ENCODE measurements at places on chromosomes 12 and 14. TPM values are rescaled to one million over a fixed set of nuclear protein-coding genes. Genes with fewer than 3 reads are reported as not detected.

RXYLT1 gene
- 14.9 TPM for total RNA-seq

KCNK10 gene
- total RNA-seq: not detected

TPH2 gene
- not detected for total RNA-seq

TMEM30B gene
- under 0.01 TPM for total RNA-seq

PMCH gene
- total RNA-seq: 0.61 TPM

RPS6KA5 gene
- 3.6 TPM for total RNA-seq

KLRC1 gene
- total RNA-seq: not detected

PLEKHG7 gene
- total RNA-seq: not detected

ZNF891 gene
- total RNA-seq: 0.76 TPM

SPX gene
- total RNA-seq: not detected

EFS gene
- not detected for total RNA-seq

CLEC2D gene
- total RNA-seq: 2.4 TPM

SLCO1A2 gene
- not detected for total RNA-seq

CAPZA3 gene
- not detected for total RNA-seq

TEAD4 gene
- total RNA-seq: 19.8 TPM

KLHDC1 gene
- 1.1 TPM for total RNA-seq

RALGAPA1 gene
- 21.6 TPM for total RNA-seq

FBLN5 gene
- total RNA-seq: 1.2 TPM

IL31 gene
- total RNA-seq: not detected

BCAT1 gene
- total RNA-seq: 256 TPM

SERPINA9 gene
- total RNA-seq: not detected

SIRT4 gene
- total RNA-seq: 1.3 TPM

ADCK1 gene
- total RNA-seq: 2.3 TPM

GPR137C gene
- 0.65 TPM for total RNA-seq

NDUFB1 gene
- total RNA-seq: 130 TPM

CCDC177 gene
- total RNA-seq: not detected

PPP1R36 gene
- 0.32 TPM for total RNA-seq

AJUBA gene
- 53.6 TPM for total RNA-seq

SLCO1B1 gene
- not detected for total RNA-seq

PRORP gene
- 41.6 TPM for total RNA-seq

TTC9 gene
- under 0.01 TPM for total RNA-seq

IFNG-AS1 gene
- not detected for total RNA-seq

SDR39U1 gene
- 9.6 TPM for total RNA-seq

GZMH gene
- total RNA-seq: not detected

KRT83 gene
- total RNA-seq: not detected

SLC7A8 gene
- 0.65 TPM for total RNA-seq

SLC25A29 gene
- 38.0 TPM for total RNA-seq

TAS2R7 gene
- total RNA-seq: not detected

KRT73 gene
- total RNA-seq: not detected

GPHN gene
- total RNA-seq: 10.8 TPM

OR6C1 gene
- not detected for total RNA-seq

RTN1 gene
- 0.61 TPM for total RNA-seq

ALKBH1 gene
- total RNA-seq: 11.2 TPM

CD4 gene
- not detected for total RNA-seq

GOLT1B gene
- total RNA-seq: 51.3 TPM

CLMN gene
- 5.5 TPM for total RNA-seq

UBC gene
- 1,575 TPM for total RNA-seq

LRRC10 gene
- total RNA-seq: not detected

SLCO1C1 gene
- 0.46 TPM for total RNA-seq

RILPL2 gene
- 7.1 TPM for total RNA-seq

ANKRD33 gene
- 0.32 TPM for total RNA-seq

E2F7 gene
- 6.8 TPM for total RNA-seq

PABPN1 gene
- total RNA-seq: 89.7 TPM

Data from epithelial cell of umbilical artery (primary cell).